ENCODE measurements at places on chromosomes 3 and 15.

DNA sequence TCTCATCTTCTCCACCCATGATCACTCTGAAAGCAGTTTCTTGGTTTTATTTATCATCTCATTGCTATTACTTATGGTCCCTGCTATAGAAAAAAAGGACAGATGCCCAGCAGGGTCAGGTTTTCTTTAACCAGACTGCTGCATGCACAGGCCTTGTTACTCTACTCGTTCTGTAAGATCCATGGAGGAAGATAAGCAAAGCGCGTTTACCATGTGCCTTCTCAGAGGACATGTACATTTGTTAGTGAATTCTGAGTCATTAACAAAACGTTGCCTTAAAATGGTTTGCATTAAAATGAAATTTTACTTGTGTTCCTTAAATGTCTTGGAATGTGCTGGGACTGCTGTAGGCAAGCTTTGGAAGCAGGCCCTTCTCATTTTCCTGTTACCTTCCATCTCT lies 657.3 kb upstream of the KCNMB2 start:
- DNase-seq, result no peak

DNA sequence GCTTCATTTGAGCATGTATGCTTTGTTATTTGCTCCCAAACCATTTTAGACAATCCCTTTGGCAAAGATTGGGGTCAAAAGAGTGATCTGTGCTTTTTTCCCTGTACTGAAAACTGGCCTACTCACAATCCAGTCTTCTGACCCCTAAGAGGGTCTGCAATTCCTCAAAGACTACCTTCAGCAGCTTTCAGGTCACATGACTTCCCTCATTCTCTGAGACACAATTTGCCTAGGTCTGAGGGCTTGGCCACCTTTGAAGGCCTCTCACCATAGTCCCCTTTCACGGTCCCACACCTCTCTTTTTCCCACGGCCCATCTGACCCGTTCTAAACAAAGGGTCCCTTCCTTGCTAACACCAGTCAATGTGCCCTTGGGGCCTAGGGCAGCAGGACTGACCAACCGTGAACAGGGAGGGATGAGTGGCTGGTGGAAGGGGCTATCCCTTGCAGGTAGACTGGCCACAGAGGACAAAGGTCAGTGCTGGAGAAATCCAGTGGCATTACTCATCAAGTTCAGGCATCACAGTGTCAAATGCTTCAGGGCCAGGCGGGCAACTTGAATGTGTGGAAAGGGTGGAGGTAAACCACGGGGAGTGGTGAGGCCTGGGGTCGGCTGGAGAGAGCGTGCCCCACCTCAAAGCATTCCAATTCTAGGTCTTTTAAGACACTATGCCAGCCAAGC lies 10.8 kb downstream of the RASL12 start:
- peak; percentile 92 for DNase-seq

GRCh38 chr3:40690749-40691451 lies 166.1 kb downstream of the ZNF621 start:
- no peak for DNase-seq

DNA sequence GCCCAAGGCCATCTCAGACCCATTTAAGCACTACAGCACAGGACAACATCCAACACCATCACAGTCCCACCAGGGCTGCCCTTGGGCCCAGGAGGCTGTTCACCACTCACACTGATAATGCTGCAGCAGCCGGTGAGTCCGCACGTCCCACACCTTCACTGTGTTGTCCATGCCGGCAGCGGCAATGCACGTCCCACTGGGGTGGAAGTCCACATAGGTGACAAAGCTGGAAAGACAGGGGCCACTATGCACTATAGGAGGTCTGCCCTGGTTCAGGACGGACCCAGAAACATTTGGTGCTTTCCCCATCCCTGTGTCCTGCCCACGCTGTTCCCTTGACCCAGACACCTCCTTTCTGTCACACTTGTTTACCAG lies 8.5 kb downstream of the POC1A start:
- DNase-seq, result no peak

DNA sequence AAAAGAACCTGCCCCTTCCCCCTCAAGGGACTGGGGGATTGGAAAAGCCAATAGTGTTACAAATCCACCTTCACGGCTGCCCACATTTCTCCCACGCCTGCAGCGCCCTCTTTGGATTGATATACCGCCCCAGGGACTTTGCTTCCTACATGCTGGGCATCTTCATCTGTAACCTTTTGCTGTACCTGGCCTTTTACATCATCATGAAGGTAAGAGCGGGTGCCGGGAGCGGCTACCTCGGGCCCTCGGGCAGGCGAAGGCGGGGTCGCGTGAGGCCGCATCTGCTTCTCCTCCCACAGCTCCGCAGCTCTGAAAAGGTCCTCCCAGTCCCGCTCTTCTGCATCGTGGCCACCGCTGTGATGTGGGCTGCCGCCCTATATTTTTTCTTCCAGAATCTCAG lies 73.1 kb downstream of the USF3 start:
- DNase-seq, result no peak

DNA sequence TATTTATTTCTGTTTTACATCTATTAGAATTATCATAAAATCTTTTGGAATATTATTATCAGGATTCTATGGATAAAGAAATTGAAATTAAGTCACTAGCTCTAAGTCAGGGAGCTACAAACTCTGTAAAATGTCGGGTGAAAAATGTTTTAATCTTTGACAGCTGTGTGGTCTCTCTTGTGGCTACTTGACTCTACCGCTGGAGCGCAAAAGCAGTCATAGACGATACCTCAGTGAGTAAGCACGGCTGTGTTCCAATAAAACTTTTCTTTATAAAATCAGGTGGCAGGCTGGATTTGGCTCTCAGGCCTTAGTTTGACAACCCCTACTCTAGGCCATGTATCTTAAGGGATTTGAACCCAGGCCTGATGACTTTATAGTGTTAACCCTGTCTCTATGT lies 88.5 kb upstream of the PFN2 start:
- DNase-seq, result no peak

DNA sequence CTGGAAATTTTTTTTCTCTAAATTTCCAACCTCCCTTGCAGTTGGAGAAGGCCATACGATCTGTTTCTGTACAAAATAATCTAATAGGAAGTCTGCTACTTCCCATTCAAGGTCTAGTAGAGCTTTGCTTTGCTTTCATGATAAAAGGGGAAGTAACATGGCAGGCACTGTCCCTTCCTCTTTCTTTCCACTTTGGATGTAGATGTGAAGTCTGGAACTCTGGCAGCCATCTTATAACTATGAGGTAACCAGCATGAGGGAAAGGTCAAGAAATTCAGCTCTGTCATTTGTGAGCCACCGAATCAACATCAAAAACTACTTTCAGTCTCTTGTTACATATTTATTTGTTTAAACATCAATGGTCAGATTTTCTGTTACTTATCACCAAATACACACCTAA lies 156.3 kb downstream of the MTHFS start:
- DNase-seq, result no peak

DNA sequence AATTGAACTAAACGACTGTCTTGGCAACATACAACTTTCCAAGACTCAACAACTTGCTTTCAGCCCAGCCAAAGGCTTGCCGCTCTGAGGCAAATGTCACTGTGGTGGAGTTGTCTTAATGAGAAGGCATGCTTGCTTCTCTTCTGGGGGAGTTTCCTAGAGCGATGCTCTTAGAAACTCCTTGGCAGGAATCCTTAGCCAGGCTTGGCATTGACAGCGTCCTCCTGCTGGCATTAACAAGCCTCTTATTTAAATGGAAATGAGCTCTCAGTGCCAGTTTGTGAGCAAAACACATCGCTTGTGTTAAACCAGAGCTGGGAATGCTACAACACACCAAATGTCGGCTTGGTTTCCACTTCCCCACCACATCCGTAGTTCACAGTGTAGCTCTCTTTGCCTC lies 265.5 kb upstream of the TPRG1 start:
- no peak for DNase-seq

DNA sequence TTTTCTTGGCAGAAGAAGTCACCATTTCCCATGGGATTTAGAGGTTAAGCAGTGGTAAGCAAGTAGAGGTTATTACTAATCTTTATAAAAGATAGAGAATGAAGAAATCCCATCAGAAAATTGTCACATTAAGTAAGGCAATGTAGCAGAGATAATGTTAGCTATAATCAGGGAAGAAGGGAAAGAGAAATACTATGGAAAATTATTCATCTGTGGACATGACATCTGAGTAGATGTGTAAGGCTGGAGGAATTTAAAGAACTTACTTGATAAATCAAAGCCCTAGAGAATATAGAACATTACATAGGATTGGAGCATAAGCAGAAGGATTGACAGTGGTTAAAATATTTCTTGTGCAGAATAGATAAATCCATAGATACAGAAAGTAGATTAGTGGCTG lies 553.1 kb upstream of the CBLB start:
- DNase-seq, result no peak

GRCh38 chr3:60055765-60056164 lies 1005.9 kb upstream of the CFAP20DC start:
- DNase-seq, result no peak

DNA sequence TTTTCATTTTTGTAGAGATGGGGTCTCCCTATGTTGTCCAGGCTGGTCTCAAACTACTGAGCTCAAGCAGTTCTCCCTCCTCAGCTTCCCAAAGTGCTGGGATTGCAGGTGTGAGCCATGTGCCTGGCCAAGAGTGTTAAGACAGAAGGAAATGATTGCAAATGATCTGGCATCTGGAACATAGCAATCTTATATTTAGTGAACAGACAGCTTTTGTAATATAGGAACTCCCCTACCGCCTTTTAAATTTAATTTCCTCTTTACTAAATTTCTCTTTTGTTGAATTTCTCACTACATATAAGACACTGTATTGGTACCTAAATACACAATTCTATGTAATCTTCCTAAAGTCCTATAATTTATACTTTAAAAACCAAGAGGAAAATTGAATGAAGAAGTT lies 13.1 kb downstream of the ANO10 start:
- DNase-seq, result no peak

GRCh38 chr15:96197721-96198120 lies 132.8 kb upstream of the NR2F2 start:
- no peak for DNase-seq

DNA sequence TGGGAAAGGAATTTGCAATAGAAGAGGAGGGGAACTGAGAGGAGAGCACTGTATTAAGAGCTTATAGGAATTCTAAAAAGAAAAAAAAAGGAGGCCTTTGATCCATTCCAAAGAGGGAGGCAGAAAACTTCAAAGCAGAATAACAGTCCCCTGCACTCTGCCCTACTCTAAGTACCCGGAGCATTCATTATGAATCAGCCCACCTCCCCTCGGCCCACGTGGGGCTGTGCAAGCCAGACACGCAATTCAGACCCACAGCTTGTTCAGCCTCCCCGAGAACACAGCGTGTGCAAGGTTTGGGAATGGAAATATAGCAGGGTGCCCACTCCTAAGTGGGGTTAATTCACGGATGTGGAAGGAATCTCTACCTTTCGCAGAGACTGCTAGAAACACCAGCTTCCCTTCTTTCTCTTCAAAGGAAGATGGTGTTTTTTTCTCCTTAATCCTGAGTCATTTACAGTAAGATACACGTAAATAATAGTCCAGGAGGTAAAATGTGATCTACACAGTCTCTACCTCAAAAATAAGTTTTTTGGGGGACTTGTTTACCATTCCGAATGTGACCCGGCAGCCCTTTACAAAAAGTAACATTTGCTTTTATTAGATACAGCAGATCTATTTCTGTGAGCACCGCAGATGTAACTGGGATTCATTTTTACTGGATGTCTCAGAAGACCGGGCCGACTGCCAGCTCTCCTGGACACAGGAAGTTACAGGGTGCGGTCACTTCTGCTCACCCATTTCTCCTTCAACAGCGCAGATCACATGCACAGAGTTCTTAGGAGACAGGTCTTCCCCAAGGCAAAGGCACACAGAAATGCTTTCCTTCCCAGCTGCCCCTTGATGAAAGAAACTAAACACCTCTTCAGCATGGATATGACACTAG lies 768.5 kb upstream of the CFAP20DC start:
- peak; percentile 91 for DNase-seq

DNA sequence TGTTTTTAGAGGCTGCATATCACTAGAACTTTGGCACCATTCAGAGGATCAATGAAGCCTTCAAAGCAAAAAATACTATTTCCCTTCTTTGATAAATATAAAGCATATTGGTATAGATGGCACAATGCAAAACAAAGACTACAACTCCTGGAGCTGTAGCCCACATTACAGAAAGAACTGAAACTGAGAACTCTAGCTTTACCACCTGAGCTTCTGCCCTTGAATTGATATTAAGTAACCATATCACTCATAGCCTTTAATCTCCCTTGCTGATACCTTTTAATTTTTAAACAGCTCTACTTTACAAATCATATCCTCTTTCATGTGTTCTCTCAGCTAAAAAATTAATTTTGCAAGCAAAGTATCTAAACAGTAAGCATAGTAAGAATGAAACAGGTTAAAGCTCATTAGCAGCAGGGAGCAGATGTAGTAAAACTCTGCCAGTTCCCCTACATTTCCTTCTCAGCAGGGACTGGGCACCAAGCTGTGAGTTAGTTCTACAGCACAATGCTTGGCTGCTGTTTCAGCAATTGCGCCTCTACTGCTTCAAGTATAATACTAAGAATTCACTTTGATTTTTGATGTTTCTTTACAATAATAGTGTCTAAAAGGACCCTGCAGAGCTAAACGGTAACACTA lies 97.9 kb upstream of the NANOGP8 start:
- DNase-seq, result no peak

GRCh38 chr3:71197841-71198565 lies 385.5 kb downstream of the FOXP1 start:
- no peak for DNase-seq
